Hepatic stellate cell (primary cell): ENCODE measurements at places on chromosomes 1 and 21.

DNA sequence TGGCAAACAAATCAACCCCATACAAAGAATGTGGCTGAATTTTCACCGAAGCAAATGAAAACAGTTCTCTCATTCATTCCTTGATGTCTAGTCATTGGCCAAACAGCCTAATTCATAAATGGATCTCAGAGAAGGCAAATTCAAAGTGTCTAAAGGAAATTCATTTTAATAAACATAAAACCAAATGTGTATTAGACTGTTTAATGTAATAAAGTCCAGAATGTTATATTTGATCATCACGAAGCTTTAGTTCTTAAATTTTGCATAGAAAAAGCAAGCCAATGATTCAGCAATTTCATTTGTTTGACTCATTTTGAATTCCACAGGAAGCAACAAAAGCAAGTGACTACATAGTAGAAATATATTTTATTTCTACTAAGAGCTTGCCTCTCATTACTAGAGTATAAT, 379.2 kb upstream of the ADAMTS5 start:
- peak; percentile 33 for DNase-seq

- no peak for DNase-seq
Observed at GRCh38 chr1:210691039-210691610, 362.4 kb downstream of the HHAT start.

GRCh38 chr1:28064064-28064463, 24.3 kb downstream of the EYA3 start:
- peak; percentile 7 for DNase-seq

- DNase-seq = peak; percentile 27
Observed at GRCh38 chr1:43774359-43774758, 67.0 kb downstream of the ST3GAL3 start.

DNA sequence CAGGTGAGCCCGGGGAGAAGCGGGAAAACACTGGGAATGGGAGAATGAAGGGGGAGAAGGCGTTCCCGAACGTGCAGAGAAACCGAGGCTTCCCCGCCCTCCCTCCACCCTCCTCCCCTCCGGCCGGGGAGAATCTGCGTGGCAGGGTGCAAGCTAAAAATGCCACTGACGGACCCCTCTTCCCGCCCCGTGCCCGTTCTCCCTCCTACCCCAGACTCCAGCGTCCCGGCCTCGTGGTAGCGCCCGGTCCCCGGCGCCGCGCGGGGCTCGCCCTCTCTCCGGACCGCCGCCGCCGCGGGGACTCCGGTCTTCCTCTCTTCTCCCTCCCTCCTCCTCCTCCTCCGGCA, 81.6 kb upstream of the AK4 start:
- DNase-seq = no peak
